ENCODE measurements at places on chromosomes 1 and 21. TPM values are rescaled to one million over a fixed set of nuclear protein-coding genes. Genes with fewer than 3 reads are reported as not detected.

The S100A3 gene
- total RNA-seq = 0.30 TPM

The PLA2G2C gene
- total RNA-seq = not detected

The BRDT gene
- not detected for total RNA-seq

The DMRTA2 gene
- not detected for total RNA-seq

The RGS1 gene
- total RNA-seq = not detected

The ERRFI1 gene
- 27.3 TPM for total RNA-seq

The OLIG1 gene
- not detected for total RNA-seq

The HMCN1 gene
- total RNA-seq = 8.7 TPM

The POU3F1 gene
- total RNA-seq = not detected

The TIE1 gene
- 536 TPM for total RNA-seq

The TCEA3 gene
- total RNA-seq = 0.91 TPM

The TMCC2 gene
- 1.9 TPM for total RNA-seq

The NTMT2 gene
- total RNA-seq = not detected

The MIXL1 gene
- 0.32 TPM for total RNA-seq

The PLXNA2 gene
- total RNA-seq = 78.9 TPM

The RAB25 gene
- total RNA-seq = not detected

The PER3 gene
- total RNA-seq = 2.3 TPM

The CD101 gene
- 0.15 TPM for total RNA-seq

The OLFM3 gene
- under 0.01 TPM for total RNA-seq

The TCP10L gene
- not detected for total RNA-seq

The CELA3B gene
- not detected for total RNA-seq

The CASZ1 gene
- 0.65 TPM for total RNA-seq

The GBP4 gene
- total RNA-seq = 3.6 TPM

The NOS1AP gene
- total RNA-seq = 1.1 TPM

The KLF17 gene
- total RNA-seq = not detected

The FTCD gene
- total RNA-seq = not detected

The CHI3L2 gene
- not detected for total RNA-seq

The OR2T35 gene
- total RNA-seq = not detected

The MMEL1 gene
- total RNA-seq = 1.5 TPM

The ELF3 gene
- 0.32 TPM for total RNA-seq

The C1orf141 gene
- not detected for total RNA-seq

The CFAP45 gene
- 1.9 TPM for total RNA-seq

The C1orf226 gene
- total RNA-seq = 1.5 TPM

The SERTAD4 gene
- 1.3 TPM for total RNA-seq

The IGSF3 gene
- 0.97 TPM for total RNA-seq

The LCE7A gene
- not detected for total RNA-seq

The HRNR gene
- not detected for total RNA-seq

The PROK1 gene
- not detected for total RNA-seq

The SHE gene
- 47.4 TPM for total RNA-seq

The ALX3 gene
- not detected for total RNA-seq

The LCE1F gene
- total RNA-seq = not detected

The LENEP gene
- not detected for total RNA-seq

The P3H1 gene
- total RNA-seq = 90.7 TPM

The FNDC5 gene
- not detected for total RNA-seq

The OXCT2 gene
- total RNA-seq = 1.8 TPM

The TRABD2B gene
- total RNA-seq = not detected

The TMEM61 gene
- not detected for total RNA-seq

The C1orf56 gene
- total RNA-seq = 1.3 TPM

The CLCA2 gene
- total RNA-seq = under 0.01 TPM

The MR1 gene
- total RNA-seq = 1.3 TPM

The ZMPSTE24 gene
- total RNA-seq = 85.6 TPM

The CAPN8 gene
- total RNA-seq = not detected

Measured in epithelial cell of umbilical artery (primary cell).